ENCODE measurements at places on chromosomes 7 and 10. TPM values are rescaled to one million over a fixed set of nuclear protein-coding genes. Genes with fewer than 3 reads are reported as not detected.

The AKR1C1 gene
- total RNA-seq = 31.4 TPM

DNA sequence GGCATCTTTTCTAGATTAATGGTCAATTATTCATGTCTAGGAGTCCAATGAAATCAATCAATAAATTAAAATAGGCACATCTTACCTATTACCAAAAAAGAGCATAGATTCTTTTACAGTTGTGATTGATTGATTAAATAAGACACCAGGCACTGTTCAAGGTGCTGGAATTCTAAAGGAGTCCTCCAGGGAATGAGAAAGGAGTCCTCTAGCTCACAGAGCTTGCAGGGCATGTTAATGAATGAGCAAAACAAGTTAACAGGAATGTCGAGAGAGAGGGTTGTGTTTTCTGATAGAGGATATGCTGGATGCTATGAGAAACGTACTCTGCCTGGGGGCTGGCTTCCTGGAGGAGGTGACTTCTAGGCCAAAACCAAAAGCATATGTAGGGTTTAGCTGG lies 191.4 kb downstream of the BMPER start:
- DNase-seq = no peak

The PALS2 gene
- total RNA-seq = 9.1 TPM

The AZGP1 gene
- total RNA-seq = 113 TPM

GRCh38 chr7:44258423-44258760 lies 57.6 kb downstream of the YKT6 start:
- DNase-seq = no peak

GRCh38 chr7:121420976-121421375 lies 24.9 kb upstream of the FAM3C start:
- DNase-seq = no peak

The GIMAP6 gene
- 29.9 TPM for total RNA-seq

The CPN1 gene
- not detected for total RNA-seq

- no peak for DNase-seq
These were observed 100.9 kb downstream of the LHPP start for GRCh38 chr10:124562425-124563060.

The OGDHL gene
- total RNA-seq = 1.8 TPM

DNA sequence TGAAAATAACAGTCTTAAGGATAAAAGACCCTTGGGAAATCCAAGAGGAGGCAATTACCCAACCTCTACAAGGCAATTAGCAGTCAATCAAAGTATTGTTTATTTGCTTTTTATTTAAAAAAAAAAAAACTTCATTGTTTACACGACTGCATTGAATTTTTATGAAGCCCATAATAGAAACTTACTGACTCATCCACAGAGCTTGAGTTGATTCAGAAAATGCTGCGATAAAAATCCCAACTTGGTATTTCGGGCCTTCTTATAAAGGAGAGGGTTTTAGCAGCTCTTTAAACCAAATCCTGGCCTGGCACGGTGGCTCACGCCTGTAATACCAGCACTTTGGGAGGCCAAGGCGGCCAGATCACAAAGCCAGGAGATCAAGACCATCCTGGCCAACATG lies 69.2 kb upstream of the PALS2 start:
- no peak for DNase-seq

- DNase-seq = no peak
These were observed 17.9 kb downstream of the CROT start for GRCh38 chr7:87363342-87363741.

The SORCS3 gene
- total RNA-seq = 0.19 TPM

The ITPRID1 gene
- total RNA-seq = not detected

DNA sequence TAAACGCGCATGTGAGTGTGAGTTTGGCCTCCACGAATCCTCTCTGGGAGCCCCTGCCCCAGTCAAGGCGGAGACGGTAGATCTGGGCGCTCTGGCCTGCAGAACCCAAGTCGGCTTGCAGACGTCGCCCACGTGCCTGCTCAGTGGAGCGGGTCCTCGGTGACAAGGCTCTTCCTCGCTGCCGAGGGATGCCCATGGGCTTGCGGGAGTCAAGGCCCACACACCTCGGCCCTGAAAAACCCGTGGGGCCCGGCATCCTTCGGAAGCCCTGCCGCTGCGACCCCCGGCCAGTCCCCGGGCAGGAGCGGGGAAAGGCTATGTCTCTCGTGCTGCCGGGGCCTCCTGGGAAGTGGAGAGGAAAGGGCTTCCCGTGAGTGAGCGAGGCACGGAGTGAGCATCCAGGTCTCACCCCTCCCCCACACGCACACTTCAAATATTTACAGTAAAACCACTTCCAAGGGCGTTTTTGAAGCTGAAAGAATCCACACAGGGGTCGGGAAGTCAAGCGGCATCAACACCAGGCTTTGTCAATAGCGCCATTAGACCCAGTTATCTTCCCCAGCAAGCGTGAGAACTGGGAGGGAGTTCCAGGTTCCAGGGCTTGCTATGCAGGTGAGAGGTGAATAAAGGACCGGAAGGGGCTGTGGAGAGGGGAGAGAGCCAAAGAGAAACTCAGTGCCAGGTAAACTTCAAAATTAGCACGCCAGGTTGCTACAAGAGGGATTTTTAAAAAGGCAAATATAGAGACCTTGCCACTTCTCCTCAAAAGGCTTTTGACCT lies 1.1 kb upstream of the MNX1 start:
- DNase-seq = no peak

DNA sequence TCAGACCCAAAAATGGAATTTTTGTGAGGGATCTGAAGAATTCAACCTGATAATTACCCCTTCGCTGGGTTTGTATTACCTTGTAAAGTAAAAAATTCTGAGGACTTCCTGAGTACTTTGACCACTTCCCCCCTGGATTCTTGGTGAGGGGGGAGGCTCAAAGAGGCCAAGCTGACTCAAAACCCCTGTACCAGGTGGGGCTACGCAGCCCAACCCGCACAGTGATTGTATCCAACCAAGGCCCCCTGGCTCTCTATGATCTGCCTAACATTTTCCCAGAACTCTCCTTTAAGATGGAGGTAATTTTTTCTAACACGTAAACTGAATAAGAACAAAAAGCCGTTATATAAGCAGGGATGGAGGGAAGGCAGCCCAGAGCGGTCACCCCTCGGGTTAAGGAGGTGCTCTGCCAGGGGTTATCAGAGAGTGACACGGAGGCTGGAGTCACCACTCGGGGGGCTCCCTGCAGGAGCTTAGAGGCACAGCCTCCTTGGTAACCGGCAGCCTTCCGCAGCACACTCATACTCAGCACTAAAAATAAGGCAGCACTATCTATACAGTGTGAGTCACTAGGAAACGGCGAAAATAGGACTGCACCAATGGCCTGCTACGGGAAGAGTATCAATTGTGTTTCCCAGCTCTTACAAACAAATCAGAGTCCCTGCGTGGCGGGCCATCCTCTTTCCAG lies 255.4 kb downstream of the ELMO1 start:
- no peak for DNase-seq

All from Right ventricle myocardium superior (tissue), 1 donor.